ENCODE measurements at places on chromosomes 11 and 22.

DNA sequence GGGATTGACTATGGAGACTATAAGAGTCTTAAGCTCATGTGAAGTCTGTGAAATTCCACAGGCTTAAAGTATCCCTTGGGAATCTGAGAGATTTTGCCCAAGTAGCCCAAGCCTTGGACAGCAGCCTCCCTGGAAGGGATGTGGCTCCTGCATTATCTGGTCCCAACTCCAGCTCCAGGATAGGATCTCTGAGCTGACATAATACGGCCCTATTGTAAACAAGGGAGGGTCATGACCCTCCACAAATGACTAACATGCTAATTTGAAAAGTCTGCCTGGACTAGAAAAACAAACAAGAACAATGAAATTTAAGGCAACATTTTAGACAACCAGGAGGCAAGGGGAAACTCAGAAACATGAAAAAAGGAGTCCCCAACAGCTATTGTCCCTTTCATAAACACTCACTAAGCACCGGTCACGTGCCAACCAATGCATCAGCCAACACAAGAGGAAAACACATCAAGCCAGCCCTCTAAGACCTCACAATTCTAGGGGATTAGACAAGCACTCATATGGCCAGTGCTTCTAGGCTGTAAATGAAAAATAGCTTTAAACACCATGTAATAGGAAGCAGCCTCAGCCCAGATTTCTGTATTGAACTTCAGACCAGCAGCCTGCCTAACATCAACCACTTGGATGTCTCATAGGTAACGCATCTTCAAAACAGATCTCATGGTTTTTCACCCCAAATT lies 101.2 kb upstream of the TIMP3 start:
- no peak for DNase-seq

DNA sequence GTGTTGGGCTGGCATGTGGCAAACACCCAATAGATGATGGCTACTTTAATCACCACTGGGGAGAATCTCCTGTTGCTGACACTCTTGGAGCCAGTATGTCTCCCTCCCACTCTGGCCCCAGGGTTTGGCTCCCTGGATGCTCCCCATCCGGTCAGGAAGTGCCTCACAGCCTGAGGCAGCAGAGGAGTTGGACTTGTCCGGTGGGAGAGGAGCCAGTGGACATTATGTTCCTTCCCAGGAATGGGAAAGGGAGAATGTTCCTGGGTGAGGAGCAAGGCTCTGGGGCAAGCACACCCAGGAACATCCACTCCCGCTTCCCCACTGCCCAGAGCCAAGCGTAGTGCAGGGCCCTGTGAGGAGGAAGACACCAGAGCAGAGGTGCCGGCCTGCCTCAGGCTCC lies 84.6 kb upstream of the NAV2 start:
- no peak for DNase-seq

DNA sequence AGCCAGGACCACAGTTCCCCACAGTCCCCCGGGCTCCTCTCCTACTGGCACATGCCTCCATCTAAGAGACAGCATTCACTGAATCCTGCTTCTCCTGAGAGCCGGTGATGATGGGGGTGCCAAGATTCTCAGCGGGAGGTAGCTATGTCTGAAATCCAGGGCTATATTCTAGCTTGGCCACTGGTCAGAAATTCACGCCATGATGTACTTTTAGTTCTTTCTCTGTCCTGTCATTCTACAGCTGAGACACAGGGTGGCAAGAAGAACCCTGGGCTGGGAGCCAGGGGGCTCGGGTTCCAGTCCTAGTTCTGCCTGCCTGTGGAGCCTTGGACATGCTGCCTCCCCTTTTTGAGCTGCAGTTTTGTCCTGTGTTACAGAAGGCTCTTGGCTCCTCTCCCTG lies 59.2 kb upstream of the PHOX2A start:
- no peak for DNase-seq

- DNase-seq, result no peak
These were observed 21.3 kb upstream of the PANX1 start for GRCh38 chr11:94107363-94107762.

DNA sequence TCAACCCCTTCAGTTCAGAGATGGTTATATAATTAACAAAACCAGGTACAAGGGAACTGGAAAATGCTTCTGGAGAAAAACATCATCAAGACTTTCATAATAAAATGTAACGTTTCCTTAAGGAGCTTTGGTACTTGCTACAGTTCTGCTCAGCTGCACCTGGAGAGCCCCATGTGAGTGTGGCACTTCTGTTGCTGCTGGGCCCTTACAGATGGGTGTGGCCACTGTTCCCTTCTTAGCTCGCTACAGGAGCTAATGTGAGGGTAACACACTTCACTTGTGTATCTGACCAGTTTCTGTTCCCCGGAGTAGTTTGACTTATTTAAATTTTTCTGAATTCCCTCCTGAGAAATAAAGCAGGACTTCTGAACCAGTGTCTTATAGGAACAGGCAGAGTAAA lies 4.0 kb downstream of the POU2AF3 start:
- no peak for DNase-seq

Data from CD4-positive, alpha-beta T cell treated with Interleukin-15 for 1 hour (primary cell).